ENCODE measurements at places on chromosomes 5 and 9.
A peak's percentile ranks its signal among the peaks of the same experiment; 100 is the strongest.

GRCh38 chr9:124216474-124217176 lies 41.1 kb upstream of the NEK6 start:
- DNase-seq = peak; percentile 13

- no peak for DNase-seq
Observed at GRCh38 chr9:124334568-124335319, 77.0 kb downstream of the NEK6 start.

- no peak for DNase-seq
Observed at GRCh38 chr9:14722391-14723035, at the start of gene CER1. CER1 (minus strand) TSS chr9:14722733; CDS start chr9:14722672, 61 bp downstream.

GRCh38 chr9:38008168-38009034 lies 60.6 kb downstream of the SHB start:
- no peak for DNase-seq

- no peak for DNase-seq
Observed at GRCh38 chr5:42520957-42521356, 97.7 kb downstream of the GHR start.

DNA sequence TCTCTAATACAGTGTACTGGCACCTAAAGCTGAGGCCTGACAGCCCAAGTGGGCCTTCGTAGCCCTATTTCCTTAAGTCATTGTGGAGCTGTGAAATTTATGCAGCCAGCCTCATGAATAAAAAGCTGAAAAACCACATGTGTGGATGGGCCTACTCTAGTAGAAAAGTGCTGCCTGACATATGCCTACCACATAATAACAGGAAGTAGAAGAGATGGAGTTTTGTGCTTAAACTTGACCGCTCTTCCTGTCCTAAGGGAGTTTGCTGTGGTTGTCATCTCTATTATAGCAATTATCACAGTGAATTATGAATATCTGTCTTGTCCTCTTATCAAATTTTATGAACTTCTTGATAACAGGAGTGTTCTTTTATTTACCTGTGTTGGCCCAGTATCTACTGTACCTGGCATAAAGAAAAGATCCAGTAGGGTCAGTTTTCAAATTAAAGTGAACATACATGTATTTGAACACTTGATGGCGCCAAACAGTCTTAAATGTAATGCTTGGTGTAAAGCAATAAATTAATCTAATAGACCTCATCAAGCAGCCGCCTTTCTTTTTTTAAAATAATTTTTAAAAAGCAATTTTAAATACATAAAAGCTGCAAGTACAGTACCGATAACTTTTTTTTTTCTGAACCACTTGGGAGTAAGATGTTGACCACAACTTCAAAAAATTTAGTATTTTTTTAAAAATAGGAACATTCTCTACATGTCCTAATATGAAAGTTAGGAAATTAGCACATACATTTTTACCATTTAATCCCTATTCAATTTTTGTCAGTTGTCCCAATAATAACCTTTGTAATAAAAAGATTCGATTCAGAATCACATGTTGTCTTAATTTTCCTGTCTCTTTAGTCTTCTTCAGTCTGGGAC lies 51.0 kb downstream of the FKTN start:
- no peak for DNase-seq

DNA sequence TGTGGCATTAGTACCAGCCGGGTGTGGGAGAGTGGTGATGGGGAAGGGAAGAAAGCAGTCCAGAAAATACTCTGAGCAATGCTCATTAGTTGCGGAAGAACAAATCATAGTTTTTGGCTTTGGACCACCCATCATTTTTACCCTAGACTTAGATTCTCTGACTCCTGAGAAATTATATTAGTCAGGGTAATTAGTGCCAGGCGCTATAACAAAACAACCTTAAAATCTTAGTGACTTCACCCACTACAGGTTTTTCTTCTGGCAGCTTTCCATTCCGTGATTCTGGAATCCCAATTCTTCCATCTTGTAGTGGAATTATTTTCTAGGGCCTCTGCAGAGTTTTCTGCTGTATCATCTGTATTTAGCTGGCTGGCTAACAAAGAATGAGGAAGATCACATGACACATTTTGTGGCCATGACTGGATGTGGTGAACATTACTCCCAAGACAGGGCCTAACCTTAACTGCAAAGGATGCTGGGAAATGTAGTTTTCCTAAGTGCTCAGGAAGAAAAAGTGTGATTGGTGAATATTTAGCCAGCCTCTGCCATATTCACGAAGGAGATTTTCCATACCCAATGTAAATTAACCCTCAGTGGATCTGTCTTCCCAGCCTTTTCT lies 373.0 kb upstream of the MEF2C start:
- DNase-seq = no peak

DNA sequence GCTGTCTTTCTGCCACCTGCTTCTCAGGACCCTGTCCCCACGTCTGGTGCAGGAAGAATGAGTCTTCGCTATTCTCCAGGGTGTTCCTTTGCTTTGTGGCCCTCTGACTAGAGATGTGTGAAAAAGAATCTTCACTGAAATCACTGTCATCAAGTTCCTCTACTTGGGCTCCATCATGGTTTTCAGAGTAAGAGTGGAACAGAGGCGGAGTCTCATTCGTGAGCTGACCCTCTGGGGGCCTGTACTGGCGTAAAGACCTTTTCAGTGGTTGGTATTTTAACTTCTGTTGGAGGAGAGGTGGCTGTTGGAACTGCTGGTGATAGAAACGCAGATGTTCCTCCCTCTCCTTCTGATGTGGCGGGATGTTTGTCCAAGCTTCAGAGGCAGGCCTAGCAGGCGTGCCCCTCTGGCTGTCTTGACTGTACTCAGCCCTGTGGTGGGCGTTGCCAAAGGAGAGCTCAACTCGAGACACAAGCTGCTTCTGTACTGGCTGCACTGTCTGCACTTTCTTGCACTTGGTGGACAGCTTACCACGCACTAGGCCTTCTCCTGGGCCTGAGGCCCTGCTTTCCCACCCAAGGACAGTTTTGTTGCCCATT lies 72.0 kb downstream of the KIF24 start:
- DNase-seq = no peak

DNA sequence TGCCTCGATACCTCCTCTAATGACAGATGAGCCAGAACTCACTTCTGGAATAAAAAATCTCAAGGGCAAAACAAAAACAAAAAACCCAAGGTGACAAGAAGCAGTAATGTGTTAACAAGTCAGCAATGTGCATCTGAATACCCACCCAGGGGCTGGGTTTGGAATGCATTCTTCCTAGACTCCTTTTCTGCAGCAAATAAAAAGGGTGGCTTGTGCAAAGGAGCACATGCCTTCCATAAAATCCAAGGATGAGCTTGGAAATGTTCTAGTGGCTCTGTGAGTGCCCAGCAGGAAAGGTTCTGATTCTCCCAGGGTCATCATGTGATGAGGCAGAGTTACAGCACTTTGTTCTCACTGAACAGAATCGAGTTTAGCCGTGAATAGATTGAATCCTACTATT lies 599.9 kb downstream of the RAB3C start:
- DNase-seq = no peak

- DNase-seq = no peak
Observed at GRCh38 chr5:136123236-136123768, 9.3 kb upstream of the SMAD5 start.

- DNase-seq = no peak
Observed at GRCh38 chr5:174323878-174324281, 278.4 kb downstream of the NSG2 start.

- DNase-seq = no peak
Observed at GRCh38 chr5:7960142-7960541, 91.2 kb downstream of the MTRR start.

GRCh38 chr9:87323928-87324327 lies 173.7 kb upstream of the DAPK1 start:
- no peak for DNase-seq

GRCh38 chr9:111601237-111602018 lies 2.0 kb upstream of the PTGR1 start:
- DNase-seq = no peak

GRCh38 chr9:133477992-133478850 lies 678 bp downstream of the SLC2A6 start:
- DNase-seq = no peak

Measured in activated gamma-delta T cell (primary cell).